ENCODE measurements at places on chromosomes 7 and 10. TPM values are rescaled to one million over a fixed set of nuclear protein-coding genes. Genes with fewer than 3 reads are reported as not detected.

The CTAGE15 gene
- total RNA-seq = not detected

The LEP gene
- not detected for total RNA-seq

The ZNF425 gene
- total RNA-seq = 0.97 TPM

The WNT8B gene
- 0.03 TPM for total RNA-seq

The ARHGAP22 gene
- total RNA-seq = 3.7 TPM

The MMP21 gene
- not detected for total RNA-seq

The ELN gene
- 0.08 TPM for total RNA-seq

The PODXL gene
- 47.9 TPM for total RNA-seq

The CHST12 gene
- 16.3 TPM for total RNA-seq

The INA gene
- total RNA-seq = 31.4 TPM

The CALN1 gene
- not detected for total RNA-seq

The HOXA2 gene
- total RNA-seq = 0.84 TPM

The PAOX gene
- total RNA-seq = 2.3 TPM

The ZNF248 gene
- 4.5 TPM for total RNA-seq

The EVX1 gene
- total RNA-seq = not detected

The AKR1B15 gene
- 32.0 TPM for total RNA-seq

The ADAM22 gene
- 0.38 TPM for total RNA-seq

The GHRHR gene
- total RNA-seq = not detected

The ADRB1 gene
- total RNA-seq = 0.84 TPM

The LBX1 gene
- not detected for total RNA-seq

The ATP6V1F gene
- 251 TPM for total RNA-seq

The GLI3 gene
- 0.09 TPM for total RNA-seq

The CHAT gene
- not detected for total RNA-seq

The NEUROD6 gene
- not detected for total RNA-seq

The HMX3 gene
- total RNA-seq = not detected

The LIPK gene
- total RNA-seq = not detected

The ASIC3 gene
- total RNA-seq = 4.3 TPM

The CPEB3 gene
- total RNA-seq = 0.37 TPM

The COBL gene
- 4.2 TPM for total RNA-seq

The MSMB gene
- total RNA-seq = not detected

The OR2A5 gene
- total RNA-seq = not detected

The CCDC6 gene
- 23.7 TPM for total RNA-seq

The ADRA2A gene
- total RNA-seq = 0.02 TPM

The NEUROG3 gene
- not detected for total RNA-seq

The TWIST1 gene
- total RNA-seq = 3.8 TPM

The CALHM1 gene
- not detected for total RNA-seq

The TUBAL3 gene
- 0.57 TPM for total RNA-seq

The TFEC gene
- total RNA-seq = not detected

The RBP4 gene
- 8.8 TPM for total RNA-seq

The WIPF3 gene
- total RNA-seq = 0.45 TPM

The SLC35G1 gene
- total RNA-seq = 8.8 TPM

The CTBP2 gene
- total RNA-seq = 103 TPM

The ACSM6 gene
- not detected for total RNA-seq

The PRLHR gene
- total RNA-seq = not detected

The GATAD1 gene
- total RNA-seq = 18.9 TPM

The TMEM26 gene
- 0.07 TPM for total RNA-seq

The DGKI gene
- 0.20 TPM for total RNA-seq

The CYP2C19 gene
- not detected for total RNA-seq

The IGF2BP3 gene
- total RNA-seq = 30.4 TPM

The SEMA3C gene
- total RNA-seq = 62.4 TPM

The KNDC1 gene
- total RNA-seq = 1.4 TPM

The C10orf90 gene
- total RNA-seq = 3.5 TPM

The SRRM3 gene
- total RNA-seq = 10.0 TPM

The CCDC126 gene
- total RNA-seq = 3.8 TPM

The NYAP1 gene
- total RNA-seq = 2.3 TPM

The LRGUK gene
- total RNA-seq = 0.32 TPM

The HOXA9 gene
- 0.63 TPM for total RNA-seq

The OLAH gene
- 0.20 TPM for total RNA-seq
